ENCODE measurements at places on chromosomes 7 and 10.

GRCh38 chr7:69162326-69162725, 435.9 kb upstream of the AUTS2 start:
- DNase-seq: no peak

GRCh38 chr10:7792541-7792940, 4.6 kb downstream of the ATP5F1C start:
- DNase-seq: no peak

DNA sequence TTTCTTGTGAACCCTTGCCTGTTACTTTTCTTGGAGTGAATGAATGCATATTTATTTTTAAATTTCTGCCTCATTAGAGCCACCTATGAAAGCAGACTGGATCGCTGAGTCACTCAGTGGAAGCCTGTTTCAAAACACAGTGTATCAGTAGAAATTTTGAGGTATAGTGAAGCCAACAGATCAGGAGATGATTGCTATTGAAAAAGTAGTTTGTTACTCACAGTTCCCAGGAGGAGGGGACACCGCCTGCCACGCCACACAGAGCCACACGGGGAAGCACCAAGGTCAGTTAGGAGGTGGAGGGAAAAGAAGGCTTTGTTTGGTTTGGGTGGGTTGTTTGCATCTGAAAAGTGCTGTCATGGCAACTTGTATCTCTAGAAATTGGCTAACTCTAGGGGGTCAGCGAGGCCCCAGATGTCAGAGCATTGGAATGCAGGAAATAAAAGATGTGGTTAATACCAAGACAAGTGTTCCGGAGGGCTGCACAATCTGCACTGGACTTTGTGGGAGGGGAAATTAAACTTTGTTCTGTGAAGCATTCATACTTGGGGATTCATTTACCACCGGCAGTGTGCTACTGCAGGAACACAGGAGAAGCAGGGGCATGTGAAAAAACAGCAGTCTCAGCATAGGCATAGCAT, 106.4 kb upstream of the SDK1 start:
- no peak for DNase-seq

DNA sequence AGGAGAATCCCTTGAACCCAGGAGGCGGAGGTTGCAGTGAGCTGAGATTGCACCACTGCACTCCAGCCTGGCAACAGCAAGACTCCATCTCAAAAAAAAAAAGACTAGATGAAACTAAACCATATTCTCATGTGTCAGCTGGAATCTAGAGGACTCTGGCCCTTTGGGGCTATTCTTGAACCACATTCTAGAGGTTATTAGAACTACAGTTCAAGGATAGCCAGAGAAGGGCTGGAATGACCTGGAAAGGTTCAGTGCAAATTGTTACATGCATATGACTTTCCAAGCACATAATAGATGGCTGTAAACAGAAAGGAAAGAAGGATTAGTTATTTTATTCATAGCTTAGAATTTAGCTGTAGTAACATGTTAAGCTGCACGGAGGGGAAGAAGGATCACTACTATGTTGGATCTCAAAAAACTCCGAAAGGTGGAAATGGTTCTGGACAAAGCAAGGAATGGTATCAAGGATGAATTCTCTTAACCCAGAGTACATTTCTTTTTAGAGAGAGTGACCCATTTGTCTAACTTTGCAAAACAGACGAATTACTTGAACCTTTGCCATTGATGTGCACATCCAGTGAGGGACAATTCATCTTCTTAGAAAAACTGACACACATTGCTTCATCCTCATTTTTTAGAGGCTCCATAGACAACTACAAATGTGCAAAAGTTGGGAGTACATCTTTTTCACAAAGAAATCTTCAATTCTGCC, 124.0 kb upstream of the SAMD8 start:
- DNase-seq: no peak

DNA sequence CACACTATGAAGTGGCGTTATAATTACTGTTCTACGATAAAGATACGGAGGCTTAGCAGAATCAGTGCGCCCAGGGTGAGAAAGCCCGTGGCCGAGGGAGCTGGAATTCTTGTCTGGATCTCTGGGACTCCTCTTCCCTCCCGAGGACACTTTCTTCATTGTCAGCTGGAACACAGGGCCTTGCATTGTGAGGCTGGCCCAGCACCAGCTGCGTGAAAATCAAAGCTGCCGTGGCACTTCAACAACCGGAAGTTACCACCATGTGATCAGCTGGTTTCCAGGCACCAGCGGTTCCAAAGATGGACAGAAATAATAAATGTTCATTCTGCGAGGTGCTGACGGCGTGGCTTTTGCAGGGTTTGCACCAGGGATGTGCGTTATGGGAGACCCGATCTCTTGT, 234.0 kb upstream of the PITRM1 start:
- no peak for DNase-seq

- peak; percentile 85 for DNase-seq
Measured at GRCh38 chr7:130894146-130894908, 160.3 kb upstream of the KLF14 start.

GRCh38 chr10:94890264-94891022, 48.0 kb upstream of the CYP2C9 start:
- DNase-seq: no peak

GRCh38 chr7:138753150-138753518, 44.7 kb upstream of the TMEM213 start:
- DNase-seq: no peak

GRCh38 chr7:53351681-53352080, 316.2 kb downstream of the POM121L12 start:
- no peak for DNase-seq

DNA sequence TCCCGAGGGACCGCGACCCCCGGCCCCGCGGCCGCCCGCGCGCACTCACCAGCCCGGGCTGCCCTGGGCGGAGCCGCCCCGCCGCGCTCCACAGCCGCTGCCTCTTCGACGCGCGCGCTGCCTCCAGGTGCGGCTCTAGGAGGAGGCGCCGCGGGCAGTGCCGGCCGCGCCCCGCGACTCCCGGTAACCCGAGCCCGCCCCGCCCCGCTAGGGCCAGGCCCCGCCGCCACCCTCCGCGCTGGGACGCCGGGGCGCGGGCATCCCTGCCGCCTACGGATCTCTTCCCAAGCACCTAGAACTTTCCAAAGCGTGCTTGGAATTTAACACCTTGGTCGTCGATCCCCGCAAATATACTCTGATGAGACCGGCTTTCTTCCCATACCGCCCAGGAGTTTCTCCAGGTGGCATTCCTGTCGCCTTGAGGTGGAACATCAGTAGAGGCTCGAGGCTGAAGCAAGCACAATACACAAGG, at the start of gene SLC26A5:
TSS of gene SLC26A5 (minus strand) at position 159 of the 472 bp plus-strand sequence. CDS start 24,693 bp downstream, outside the sequence.
- DNase-seq: no peak

DNA sequence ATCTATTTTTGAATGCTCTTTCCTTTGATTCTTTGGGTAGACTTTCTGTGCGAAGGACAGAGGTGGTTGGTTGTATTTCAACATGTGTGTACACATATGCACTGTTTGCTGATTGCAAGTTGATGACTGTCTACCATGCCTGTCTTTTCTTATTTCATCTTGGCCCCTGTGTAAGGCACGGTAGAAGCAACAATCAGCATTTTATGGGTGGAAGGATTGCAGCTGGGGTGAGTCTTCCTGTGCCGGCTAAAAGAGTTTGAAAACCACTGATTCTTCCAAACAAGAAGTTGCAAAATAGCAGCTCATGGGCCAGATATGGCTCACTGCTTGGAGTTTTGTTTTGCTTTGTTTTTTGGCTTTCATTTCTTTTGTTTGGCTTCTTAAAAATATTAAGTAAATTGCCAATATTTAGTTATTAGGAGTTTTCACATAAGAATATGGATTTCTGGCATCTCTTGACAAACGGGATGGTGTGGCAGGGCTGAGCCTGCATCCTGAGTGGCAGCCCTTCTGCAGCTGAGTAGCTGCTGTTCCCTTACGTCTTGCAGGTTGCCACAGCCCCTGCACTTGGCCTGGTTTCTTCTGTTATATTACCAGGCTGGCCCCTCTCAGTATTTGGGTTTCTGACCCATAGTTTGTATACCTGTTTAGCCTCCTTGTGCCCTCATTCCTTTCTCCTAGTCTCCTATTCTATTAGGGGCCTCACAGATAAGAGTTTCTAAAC, 7.2 kb downstream of the ZNF862 start:
- no peak for DNase-seq

DNA sequence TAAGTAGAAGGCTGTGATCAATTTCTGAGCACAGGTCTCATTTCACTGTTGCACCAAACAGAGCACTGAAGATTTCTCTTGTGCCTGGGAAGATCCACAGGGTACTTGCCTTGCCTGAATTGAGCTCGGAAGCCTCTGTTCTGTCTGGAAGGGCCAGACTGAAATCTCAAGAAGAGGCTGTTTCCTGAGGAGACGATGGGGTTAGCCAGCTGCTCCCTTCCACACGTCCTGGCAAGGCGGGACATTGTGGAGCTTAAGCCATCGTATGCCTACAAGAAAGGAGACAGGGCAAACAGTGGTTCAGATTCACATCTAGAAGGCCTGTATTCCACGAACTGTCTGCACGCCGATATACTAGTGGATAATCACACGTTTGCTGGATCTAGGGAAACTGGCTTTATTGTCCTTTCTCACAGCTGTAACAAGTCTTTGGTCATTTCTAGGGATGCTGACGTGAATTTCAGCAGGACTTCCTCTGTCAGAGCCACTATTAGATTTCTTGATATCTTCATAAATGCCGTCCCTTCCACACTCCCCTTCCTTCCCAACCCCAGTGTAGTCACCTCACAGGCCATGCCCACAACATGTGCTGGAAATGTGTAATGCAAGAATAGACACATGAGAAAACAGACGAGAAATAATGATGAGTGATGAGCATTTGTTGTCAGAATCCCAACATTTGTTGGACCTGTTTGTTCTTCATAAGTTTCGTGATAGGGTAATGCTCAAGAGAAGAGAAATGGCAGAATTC, 137.2 kb upstream of the RSU1 start:
- DNase-seq: no peak

GRCh38 chr10:6659451-6659850, 79.4 kb upstream of the PRKCQ start:
- DNase-seq: no peak

- no peak for DNase-seq
Measured at GRCh38 chr10:126425489-126426065, 37.3 kb upstream of the ADAM12 start.

DNA sequence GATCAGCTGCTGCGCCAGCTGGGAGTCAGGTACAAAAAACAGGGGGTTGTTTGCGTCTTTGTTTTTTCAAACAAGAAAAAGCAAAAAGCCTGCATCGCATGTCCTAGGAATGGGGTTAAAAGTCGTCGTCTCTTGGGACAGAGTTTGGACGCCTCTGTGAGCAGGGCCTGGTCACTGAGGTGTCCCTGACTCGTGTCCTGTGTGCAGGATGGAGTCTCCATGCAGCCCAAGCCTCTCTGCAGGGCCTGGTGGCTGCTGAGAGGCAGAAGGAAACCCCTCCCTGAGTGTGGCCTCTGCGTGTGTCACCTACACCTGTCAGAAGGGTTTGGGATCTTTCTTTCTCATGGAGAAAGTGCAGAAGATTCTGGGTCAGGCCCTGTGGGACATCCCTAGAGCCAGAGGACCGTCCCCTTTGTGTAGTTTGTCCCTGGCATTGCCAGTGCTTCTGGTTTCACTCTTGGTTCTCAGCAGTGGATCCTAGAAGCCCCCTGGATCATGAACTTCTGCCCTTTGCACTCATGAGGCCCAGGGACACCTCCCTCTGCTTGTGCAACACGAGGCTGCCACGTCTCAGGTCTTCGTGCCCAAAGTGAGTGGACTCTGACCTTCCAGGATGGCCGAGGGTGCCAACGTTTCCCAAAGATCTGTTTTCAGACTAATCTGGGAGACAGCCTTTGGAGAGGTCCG, 75.0 kb downstream of the PRKAG2 start:
- no peak for DNase-seq

DNA sequence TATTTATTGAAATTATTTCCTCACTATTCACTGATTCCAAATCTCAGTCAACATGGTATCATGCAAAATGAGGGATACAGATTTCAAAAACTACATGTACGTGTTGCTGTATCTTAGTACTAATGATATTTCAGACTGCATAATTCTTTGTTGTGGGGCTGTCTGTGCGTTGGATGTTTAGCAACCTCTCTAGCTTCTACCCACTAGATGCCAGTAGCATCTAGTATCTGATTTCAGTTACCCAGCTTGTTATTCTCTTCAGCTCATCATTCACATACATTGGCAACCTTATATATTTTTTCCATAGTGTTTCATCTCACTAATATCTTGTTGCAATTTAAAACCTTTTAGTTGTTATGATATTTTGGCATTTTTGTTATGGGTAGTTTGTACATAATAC, 22.5 kb upstream of the WASL start:
- DNase-seq: no peak

DNA sequence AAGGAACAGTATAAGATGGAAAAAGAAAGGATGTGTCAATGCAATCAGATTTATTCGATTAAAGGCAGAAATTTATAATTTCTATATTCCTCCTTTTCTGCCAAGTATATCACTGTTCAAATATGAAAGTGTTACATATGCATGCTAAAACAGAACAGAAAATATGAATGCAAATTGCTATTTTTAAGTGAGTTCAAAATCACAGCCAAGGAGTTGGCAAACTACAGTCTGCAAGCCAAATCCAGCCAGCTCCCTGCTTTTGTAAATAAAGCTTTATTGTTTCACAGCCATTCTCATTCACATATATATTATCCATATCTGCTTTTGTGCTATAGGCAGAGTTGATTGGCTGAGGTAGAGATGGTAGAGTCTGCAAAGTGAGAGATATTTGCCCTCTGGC, 747.2 kb downstream of the ANKRD7 start:
- DNase-seq: no peak

- no peak for DNase-seq
Measured at GRCh38 chr10:71878327-71879034, 27.4 kb upstream of the PSAP start.

DNA sequence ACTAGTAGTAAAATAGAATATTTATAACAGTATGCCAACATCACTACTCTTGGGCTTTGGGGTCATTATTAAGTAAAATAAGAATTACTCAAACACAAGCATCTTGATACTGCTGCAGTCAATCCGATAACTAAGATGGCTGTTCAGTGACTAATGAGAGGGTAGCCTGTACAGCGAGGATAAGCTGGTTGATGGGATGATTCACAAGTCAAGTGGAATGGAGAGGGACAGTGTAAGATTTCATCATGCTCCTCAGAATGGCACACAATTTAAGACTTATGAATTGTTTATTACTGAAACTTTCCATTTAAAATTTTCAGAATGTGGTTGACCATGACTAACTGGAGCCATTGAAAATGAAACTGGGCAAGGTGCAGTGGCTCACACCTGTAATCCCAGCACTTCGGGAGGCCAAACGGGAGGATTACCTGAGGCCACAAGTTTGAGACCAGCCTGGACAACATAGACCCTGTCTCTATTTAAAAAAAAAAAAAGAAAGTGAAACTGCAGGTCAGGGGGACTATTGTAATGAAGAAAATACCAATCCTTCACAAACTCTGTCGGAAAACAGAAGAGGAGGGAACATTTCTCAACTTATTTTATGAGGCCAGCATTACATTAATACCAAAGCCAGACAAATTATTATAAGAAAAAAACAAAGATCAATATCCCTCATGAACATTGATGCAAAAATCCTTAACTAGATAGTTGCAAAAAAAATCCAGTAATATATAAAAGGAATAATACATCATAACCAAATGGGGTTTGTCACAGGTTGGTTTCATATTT, 11.2 kb downstream of the AVL9 start:
- no peak for DNase-seq

GRCh38 chr10:100836891-100837290, 75.9 kb upstream of the SLF2 start:
- DNase-seq: no peak

- no peak for DNase-seq
Measured at GRCh38 chr7:4119848-4120247, 562.2 kb upstream of the FOXK1 start.

GRCh38 chr10:49761789-49762565, at the start of gene OGDHL:
Gene OGDHL, minus strand, starts transcription at chr10:49762323. Its CDS starts 3,731 bp downstream, at chr10:49758592.
- no peak for DNase-seq

GRCh38 chr7:17472939-17473338, 174.5 kb downstream of the AHR start:
- no peak for DNase-seq

- no peak for DNase-seq
Measured at GRCh38 chr7:71793251-71793650, 618.9 kb downstream of the CALN1 start.
